ENCODE measurements at places on chromosomes 11 and 22.

- no peak for DNase-seq
These were observed 14.5 kb downstream of the SERPINH1 start for GRCh38 chr11:75576499-75576918.

DNA sequence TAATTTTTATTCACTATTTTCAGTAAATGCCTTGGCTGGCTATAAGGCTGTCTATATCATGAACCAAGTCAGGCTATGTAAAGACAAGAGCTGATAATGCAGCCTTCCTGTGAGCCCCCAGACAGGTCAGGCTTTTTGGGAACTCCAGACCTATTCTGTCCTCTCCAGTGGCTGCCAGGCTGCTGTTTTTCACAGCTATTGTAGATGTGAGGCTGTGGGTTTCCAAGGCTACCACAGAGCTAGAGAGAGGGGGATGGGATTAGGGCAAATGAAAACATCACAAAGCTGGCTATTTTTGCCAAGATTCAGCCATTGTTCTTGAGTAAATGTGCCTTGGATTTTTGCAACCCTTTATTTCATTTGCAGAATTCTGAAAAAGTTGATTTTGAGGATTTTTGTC, 55.7 kb upstream of the SORL1-AS1 start:
- DNase-seq, result no peak

DNA sequence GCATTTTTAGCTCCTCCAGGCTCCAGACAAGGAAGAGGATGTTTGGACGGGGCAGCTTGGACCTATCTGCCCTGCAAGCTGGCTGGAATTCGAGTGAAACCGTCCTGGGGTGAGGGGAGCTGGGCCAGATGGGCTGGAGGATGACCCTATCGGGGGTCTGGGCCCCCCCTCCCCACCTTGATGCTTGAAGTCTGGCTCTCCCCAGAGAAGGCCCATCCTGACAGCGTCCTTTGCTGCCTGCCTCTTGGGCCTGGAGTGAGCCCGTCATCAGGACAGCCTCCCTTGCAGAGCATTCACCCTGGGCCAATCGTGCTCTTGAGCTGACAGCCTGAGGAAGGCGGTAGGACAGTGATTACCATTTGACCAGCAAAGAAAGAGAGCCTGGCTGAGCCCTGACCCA, 5.3 kb upstream of the PDGFB start:
- no peak for DNase-seq

DNA sequence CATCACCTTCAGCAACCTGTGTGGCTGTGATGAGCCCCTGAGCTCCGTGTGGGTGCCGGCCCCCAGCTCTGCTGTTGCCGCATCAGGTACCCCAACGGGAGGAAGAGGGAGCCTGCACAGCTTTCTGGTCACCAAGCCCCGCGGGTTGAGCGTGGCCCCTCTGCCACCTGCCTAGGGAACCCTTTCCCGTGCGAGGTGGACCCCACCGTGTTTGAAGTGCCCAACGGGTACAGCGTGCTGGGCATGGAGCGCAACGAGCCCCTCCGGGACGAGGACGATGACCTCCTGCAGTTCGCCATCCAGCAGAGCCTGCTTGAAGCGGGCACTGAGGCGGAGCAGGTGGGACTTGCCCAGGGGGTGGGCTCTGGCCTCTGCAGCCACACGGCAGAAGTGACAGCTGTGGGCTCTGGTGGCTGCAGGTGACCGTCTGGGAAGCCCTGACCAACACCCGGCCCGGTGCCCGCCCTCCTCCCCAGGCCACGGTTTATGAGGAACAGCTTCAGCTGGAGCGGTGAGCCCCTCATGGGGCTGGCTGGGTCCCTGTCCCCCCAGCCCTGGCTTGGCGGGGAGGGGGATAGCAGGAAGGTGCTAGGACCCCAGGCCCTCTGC, 1.9 kb upstream of the SSH3 start:
- no peak for DNase-seq

- DNase-seq, result no peak
These were observed 27.5 kb upstream of the ZDHHC13 start for GRCh38 chr11:19089421-19089820.

DNA sequence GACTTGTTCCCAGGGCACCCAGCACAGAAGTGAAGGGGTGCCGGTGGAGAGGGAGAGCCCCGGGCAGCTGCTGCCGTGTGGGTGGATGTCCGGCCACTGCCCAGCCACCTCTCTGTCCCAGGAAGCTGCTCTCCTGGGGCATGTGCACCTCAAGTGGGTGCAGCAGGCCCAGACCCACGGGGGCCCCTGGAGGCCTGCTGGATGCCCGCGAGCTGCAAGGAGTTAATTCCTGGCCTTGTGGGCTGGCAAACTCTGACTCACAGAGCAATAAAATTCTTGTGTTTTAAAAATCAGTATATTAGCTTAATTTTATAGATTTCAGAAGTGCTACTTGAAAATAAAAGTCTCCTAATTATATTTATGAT, 37.4 kb upstream of the KCNQ1OT1 start:
- no peak for DNase-seq

Data from GDM1 (cell line).